ENCODE measurements at places on chromosomes 4 and X.

GRCh38 chr4:54568184-54568583 lies 89.6 kb upstream of the KIT start:
- no peak for DNase-seq

GRCh38 chrX:2521927-2522386 lies 21.2 kb upstream of the DHRSX start:
- DNase-seq = no peak

- no peak for DNase-seq
These were observed 121.8 kb upstream of the AP1S2 start for GRCh38 chrX:15976396-15976795.

- no peak for DNase-seq
These were observed 227.2 kb downstream of the ANK2 start for GRCh38 chr4:113276464-113277170.

DNA sequence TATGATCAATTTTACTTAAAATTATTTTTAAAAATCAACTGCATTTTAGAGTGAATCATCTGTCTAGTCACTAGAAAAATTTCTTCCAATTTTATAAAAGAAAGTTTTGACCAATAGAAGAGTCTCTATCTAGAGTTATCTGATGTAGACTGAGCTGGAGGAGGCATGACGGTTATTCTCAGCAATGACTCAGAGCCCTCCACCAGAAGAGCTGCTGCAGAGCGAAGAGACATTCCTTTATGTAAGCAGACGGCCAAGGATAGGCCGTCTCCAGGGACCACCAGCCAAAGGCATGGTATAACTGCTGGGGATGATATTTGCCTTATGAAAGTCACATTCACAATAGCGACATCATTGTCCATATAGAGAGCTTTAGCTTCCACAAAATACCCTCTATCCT lies 23.0 kb downstream of the LDB2 start:
- DNase-seq = no peak

GRCh38 chr4:23938796-23939195 lies 48.9 kb upstream of the PPARGC1A start:
- DNase-seq = no peak

GRCh38 chr4:76306882-76307659 lies 538 bp downstream of the STBD1 start:
- peak; percentile 68 for DNase-seq

DNA sequence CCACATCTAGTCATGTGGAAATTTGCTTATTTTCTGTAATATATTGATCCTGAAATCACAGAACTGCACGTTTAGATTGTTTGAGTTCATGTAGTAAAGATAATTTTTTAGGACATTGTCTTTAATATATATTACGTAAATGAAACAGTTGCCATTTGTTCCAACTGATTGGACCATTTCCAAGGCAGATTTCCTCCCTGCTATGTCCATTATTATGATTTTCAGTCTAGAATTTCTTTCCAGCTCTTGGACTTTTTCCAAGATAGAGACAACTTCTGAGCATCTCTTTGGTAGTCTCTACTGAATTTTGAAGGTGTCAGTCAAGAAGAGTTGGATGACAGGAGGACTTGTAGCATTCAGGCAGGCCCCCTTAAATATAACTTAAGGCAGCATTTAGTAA lies 94.6 kb downstream of the STIM2 start:
- DNase-seq = no peak

GRCh38 chr4:7058792-7059191 lies 9.1 kb downstream of the GRPEL1 start:
- no peak for DNase-seq

DNA sequence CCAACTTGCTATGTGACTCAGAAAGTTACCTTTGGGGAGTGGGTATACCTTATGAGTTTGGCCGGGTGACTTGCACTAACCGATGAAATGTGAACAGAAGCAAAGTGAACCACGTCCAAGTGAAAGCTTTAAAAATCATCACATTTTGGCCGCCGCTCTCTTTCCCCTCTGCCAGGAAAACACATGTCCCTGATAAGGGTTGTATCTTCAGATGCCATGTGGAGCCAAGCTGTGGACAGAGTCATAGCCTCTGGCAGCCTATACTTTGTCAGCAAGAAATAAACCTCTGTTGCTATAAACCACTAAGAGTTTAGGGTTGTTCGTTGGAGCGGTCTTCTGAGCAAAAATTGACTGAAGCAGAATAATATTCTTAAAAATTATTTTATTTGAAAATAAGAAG lies 92.3 kb downstream of the PRDM5 start:
- DNase-seq = no peak

DNA sequence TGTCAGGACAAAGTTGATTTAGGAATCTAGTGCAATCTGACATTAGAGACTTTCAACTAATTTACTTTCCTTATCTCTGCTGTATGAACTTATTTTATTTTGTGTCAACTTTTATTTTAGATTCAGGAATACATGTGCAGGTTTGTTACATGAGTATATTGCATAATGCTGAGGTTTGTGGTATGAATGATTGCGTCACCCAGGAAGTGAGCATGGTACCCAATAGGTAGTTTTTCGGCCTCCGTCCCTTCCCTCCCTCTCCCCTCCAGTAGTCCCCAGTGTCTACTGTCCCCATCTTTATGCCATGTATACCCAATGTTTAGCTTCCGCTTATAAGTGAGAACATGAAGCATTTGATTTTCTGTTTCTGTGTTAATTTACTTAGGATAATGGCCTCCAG lies 68.7 kb upstream of the TEX13D start:
- no peak for DNase-seq

DNA sequence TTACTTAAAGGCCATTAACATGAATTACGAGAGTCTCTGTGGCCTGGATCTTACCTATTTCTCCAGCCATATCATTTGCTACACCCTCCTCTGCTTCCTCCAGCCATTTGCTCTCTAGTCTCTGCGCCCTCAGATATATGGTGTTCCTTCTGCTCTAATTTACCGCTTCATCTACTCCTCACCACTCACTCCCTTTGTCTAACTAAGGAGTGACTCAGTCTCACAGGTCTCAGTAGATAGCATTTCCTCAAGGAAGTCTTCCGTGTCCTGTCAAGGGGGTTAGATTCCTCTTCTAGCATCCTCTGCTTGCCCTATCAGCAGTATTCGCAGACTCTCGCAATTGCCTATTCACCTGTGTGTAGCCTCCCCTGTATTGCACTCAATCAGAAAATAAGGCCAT lies 892.1 kb upstream of the INTU start:
- no peak for DNase-seq

- DNase-seq = no peak
These were observed 63.2 kb upstream of the SLC4A4 start for GRCh38 chr4:71275570-71275969.

Measured in Caco-2 (cell line).